G401 (cell line): ENCODE measurements at places on chromosomes 6 and 20. TPM values are rescaled to one million over a fixed set of nuclear protein-coding genes. Genes with fewer than 3 reads are reported as not detected.

DNA sequence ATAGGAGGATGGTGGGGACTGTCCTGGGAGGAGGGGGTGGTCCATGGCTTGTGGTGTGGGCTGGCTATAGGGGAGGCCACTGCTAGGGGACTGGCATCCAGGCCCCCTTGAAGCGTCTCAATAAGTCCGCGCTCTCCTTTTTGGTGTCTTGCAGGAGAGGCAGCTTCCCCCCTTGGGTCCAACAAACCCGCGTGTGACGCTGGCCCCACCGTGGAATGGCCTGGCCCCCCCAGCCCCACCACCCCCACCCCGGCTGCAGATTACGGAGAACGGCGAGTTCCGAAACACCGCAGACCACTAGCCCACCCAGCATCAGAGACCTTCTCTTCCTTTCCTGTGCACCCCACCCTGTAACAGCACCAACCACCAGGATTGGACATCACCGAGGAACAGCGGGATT is 2.8 kb upstream of the ZBTB9 start:
- DNase-seq, result no peak

DNA sequence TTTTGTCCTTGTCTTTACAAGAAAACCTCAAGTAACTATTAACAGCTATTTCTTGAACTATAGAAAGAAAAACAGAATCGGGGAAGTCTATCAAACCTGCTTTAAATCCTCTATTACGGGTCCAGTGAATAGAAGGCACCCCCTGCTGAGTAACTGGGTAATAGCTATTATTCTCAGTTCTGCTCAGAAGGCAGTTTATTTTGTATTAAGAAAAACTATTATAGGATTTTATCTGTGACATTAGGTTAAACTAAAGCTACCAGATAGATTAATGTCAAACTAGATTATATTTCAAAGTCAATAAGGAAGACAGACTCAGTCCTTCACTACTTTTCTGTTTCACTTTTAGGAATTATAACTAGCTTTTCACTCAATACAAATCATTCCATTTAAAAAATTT is 93.7 kb downstream of the DST start:
- DNase-seq, result no peak

DNA sequence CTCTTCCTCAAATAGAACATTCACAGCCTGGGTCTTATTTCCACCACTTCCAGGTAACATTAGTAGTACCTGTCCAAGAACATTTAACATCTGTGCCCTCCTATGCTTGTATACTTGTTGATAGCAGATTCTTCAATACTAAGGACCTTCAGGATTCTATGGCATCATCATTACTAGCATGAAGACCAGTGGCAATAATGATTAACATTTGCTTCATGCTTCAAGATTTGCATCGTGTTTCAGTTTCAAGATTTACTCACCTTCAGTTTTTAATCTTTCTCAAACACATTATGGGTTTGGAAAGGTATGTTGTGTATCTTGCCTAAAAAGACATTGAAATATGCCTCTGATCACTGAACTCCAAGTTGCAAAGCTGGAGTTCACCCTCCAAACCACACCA is 412.8 kb upstream of the NRSN1 start:
- DNase-seq, result no peak

- DNase-seq, result no peak
Measured at GRCh38 chr6:158488065-158488464, 71.8 kb upstream of the TMEM181 start.

GRCh38 chr6:56259234-56260077 is 12.1 kb upstream of the COL21A1 start:
- no peak for DNase-seq

GRCh38 chr20:48339190-48339985 is 488.4 kb downstream of the PREX1 start:
- peak; percentile 61 for DNase-seq

- DNase-seq, result peak; percentile 63
Measured at GRCh38 chr6:3195695-3196497, 31.6 kb downstream of the TUBB2B start.

- no peak for DNase-seq
Measured at GRCh38 chr20:47795214-47795907, 10.1 kb upstream of the SULF2 start.

DNA sequence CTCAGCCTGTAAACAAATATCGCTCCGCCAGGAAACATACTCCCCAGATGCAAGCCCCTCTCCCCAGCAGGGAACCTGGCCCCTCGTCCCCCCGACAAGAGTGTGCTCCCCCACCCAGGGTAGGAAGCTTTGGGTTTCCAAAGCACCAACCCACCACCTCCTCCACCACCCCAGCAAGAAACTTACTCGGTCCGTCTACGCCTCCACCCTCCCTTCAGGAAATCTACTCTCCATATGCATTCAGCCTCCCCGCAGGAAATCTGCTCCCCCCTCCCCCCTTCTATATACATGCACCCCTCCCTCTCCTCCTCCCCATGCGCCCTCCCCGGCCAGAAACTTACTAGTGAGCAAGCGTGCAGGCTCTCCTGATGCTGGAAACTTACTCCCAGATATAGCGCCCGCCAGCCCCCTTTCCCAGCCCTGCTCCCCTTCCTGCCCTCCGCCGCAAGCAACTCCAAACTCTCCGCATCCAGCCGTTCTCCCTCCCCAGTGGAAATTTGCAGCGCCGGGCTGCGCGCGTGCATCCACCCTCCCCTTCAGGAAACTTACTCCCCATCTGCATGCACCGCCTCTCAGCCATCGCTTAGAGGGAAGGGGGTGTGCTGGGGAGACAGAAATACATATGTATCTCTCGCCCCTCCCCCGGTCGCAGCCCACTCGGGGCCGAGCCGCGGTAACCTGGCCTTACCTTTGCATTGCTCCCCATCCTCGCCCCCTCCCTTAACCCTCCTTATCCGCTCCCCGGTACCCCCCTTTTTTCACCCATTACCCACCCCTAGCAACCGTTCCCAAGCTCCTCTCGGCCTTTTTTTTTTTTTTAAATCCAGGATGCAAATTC is at the start of gene TRERF1:
TRERF1 (minus strand) TSS at position 594 of the 838 bp plus-strand sequence. CDS start 182,336 bp downstream, outside the sequence.
- DNase-seq, result peak; percentile 77

DNA sequence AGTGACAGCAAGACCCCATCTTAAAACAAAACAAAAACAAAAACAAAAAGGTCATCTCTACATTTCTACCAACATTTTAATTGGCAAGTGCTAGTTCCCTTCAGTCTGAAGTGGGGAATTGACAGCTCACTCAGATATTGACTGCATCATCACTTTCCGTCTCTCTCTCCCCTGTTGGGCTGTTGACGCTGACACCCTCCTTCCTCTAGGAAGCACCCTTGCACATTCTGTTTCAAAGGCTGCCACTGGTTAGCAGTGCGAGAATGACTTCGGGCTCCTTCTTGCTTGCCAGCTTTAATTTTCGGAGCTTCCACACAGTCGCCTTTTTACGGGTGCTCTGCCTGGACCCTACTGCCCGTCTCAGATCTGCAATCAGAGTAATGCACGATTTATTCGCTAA is 96.6 kb upstream of the INSM1 start:
- no peak for DNase-seq

- DNase-seq, result no peak
Measured at GRCh38 chr6:30913721-30914075, 340 bp upstream of the VARS2 start.

DNA sequence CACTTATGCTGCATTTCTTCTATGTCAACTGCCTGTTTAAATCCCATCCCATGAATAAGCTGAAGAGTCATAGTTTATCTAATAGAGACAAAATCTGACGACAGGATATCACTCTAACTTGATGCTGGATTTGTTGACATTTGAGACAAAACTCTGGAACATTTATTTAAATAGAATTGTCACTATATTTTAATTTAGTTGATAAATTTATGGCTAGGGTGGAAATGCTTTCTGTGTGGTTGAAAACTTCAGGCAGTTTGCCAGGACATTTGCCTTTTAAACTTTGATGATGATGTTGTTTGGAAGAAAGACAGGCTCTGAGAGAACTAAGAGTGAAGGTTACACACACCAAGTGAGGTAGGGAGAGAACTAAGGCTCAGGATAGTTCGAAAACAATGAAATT is 68.1 kb downstream of the GJA1 start:
- no peak for DNase-seq

GRCh38 chr6:111563581-111563980 is 42.1 kb downstream of the TRAF3IP2 start:
- DNase-seq, result peak; percentile 76

SLC22A1 gene
- not detected in 2 replicates for total RNA-seq

ARMH2 gene
- total RNA-seq, result not detected in 2 replicates

DNAH8 gene
- total RNA-seq, result not detected in 2 replicates

TUBB1 gene
- not detected in 2 replicates for total RNA-seq

SPATA25 gene
- total RNA-seq, result 1.0 TPM in 1 of 2 replicates, not detected in the other

IL17A gene
- total RNA-seq, result not detected in 2 replicates
